ENCODE measurements at places on chromosomes 3 and 15.

GRCh38 chr3:168213920-168214319 lies 118.2 kb upstream of the GOLIM4 start:
- DNase-seq, result no peak

GRCh38 chr3:36729204-36730056 lies 34.9 kb downstream of the DCLK3 start:
- DNase-seq, result no peak

DNA sequence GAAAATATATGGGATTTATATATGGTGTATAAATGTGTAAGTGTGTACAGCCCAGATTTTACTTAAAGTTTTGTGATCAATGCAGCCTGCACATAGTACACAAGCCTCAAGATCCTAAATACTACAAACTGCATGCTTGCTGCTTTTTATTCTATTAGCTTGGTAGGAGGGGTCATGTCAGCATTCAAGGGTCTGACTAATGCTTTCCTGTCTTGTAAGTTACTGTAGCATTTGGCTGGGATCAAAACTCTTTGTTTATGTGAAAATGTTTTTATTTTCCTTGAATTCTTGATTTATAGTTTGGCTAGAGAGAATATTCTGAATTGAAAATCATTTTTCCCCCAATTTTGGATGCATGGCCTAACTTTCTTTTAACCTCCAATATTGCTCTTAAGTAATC lies 370.9 kb downstream of the NSUN3 start:
- no peak for DNase-seq

- DNase-seq, result no peak
Measured at GRCh38 chr3:126743350-126743749, 39.3 kb downstream of the CHCHD6 start.

DNA sequence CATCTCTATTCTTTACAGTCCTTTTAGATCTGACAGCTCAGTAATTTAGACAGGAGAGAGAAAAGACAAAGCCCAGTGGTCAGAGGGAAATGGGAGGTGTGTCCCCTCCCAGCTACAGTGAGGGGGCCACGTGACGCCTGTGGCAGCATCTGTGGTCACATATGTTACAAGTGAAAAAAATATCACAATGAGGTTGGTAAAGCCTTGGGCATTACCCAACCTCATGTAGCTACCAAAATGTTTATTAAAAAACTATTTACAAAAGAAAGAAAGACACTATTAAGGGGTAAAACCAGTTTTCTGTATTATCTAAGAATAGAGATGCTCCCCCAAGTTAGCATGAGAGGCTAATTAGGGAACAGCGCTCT lies 42.9 kb upstream of the PLCL2 start:
- DNase-seq, result no peak

GRCh38 chr15:88204584-88204983 lies 52.0 kb downstream of the NTRK3 start:
- DNase-seq, result no peak

DNA sequence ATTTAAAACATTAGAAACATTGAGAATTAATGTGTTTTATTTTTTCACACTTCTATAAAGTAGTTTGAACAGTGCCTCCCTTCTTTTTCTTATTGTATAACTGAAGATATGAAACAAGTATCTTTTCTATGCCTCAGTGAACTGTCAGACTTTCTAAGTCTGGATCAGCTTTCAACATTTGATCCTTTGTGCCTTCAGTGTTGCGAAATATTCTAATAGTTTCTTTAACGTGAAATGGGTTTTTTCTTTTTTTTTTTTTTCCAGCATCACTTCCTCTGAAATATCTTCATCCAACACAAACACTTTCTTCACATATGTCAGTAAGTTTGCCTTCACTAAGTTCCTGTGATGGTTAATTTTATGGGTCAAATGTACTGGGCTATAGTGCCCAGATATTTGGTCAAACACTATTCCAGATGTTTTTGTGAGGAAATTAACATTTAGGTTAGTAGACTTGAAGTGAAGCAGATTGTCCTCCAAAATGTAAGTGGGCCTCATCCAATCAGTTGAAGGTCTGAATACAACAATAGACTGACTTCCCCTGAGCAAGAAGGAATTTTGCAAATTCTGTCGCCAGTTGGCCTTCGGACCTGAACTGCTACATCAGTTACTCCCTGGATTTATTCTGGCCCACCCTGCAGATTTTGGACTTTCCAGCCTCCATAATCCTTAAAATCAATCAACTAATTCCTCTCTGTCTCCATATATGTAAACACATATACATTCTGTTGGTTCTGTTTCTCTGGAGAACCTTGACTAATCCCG lies 6.4 kb upstream of the CPOX start:
- DNase-seq, result no peak
